Esophagus squamous epithelium (tissue), 5 donors: ENCODE measurements at places on chromosomes 11 and 22.

GRCh38 chr11:116698080-116698479, 74.7 kb downstream of the BUD13 start:
- DNase-seq, result no peak

- DNase-seq, result no peak
Measured at GRCh38 chr11:73245461-73245860, 26.7 kb upstream of the P2RY6 start.

GRCh38 chr22:33542153-33542552, 378.1 kb downstream of the LARGE1 start:
- no peak for DNase-seq

GRCh38 chr22:19137384-19138216, 6.5 kb downstream of the TSSK2 start:
- DNase-seq, result no peak

DNA sequence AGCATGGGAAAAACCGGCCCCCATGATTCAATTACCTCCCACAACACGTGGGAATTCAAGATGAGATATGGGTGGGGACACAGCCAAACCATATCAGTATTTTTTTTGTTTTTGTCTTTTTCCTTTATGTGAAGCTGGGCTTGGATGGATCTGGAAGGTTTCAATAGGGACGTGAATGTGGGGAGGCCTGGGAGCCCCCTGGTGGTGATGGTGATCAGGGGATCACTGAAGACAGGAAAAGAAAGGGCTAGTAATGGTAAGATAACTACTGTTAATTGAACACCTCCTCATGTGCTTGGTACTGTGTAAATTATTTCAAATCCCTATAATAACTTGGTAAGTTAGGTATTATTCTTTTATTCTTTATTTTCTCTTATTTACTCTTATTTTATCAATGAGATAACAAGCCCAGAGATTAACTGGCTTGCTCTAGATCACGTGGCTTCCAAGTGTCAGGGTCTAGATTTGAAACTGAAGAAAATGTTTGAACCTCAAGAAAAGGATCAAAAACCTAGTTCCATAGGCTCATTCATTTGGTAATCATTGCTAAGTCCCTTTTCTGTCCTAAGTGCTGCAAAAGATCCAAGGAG, 364.2 kb downstream of the TENM4 start:
- no peak for DNase-seq

- DNase-seq, result no peak
Measured at GRCh38 chr22:42227435-42227834, 43.0 kb downstream of the TCF20 start.

DNA sequence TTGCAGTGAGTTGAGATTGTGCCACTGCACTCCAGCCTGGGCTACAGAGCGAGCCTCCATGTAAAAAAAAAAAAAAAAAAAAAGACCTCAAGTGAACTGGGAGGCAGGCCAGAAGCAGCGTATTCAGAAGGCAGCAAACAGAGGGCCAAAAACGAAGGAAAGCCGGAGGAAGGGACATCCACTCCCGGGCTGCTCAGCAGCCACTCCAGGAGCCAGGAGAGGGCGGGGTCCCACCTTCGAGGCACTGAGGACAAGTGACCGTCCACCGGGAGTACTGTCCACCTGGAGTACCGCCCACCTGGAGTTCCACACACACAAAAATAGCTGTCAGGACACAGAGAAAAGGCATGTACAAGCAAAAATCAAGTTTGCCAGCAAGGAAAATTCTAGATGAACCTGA, 5.5 kb downstream of the TOLLIP start:
- no peak for DNase-seq

DNA sequence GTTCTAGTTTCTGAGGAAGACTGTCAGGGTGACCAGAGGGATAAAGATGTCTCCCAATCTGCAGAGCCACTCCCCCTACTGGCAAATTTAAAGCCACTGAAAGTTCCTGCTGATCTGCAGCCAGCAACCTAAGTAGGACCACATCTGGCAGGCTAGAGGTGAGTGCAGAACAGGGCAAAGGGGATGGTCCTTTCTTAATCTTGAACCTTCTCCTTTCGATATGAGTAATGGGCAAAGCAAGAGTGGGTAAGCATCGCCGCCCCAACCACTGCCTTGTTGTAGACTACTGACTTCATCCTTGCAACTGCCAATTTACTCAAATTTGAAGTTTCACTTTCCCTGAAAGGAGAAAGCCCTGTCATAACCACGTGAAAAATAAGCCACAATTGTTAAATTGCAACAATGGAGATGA, 30.7 kb downstream of the SCUBE2 start:
- DNase-seq, result no peak

DNA sequence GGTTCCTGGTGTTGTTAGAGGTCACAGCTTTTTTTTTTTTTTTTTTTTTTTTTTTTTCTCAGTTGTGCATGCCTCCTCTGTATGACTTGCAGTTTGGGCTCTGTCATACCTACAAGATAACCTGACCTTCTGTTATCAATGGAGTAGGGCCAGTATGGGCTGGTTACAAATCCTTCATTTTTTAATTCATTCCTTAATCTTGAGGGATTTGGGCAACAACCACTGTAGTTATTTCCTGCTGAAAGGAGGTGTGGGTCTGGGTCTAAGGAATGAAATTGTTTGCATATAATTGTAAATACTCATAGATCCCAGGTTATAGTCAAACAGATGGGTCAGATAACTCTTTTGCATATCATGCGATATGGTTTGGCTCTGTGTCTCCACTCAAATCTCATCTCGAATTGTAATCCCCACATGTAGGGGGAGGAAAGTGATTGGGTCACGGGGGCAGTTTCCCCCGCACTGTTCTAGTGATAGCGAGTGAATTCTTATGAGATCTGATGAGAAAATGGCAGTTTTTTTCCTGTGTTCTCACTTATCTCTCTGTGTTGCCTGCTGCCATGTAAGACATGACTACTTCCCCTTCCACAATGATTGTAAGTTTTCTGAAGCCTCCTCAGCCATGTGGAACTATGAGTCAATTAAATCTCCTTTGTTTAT, 14.1 kb upstream of the GLYAT start:
- DNase-seq, result no peak

GRCh38 chr11:107675902-107676301, 36.0 kb downstream of the SLN start:
- DNase-seq, result no peak

- DNase-seq, result no peak
Measured at GRCh38 chr11:99352642-99353041, 331.9 kb downstream of the CNTN5 start.

- no peak for DNase-seq
Measured at GRCh38 chr11:70067591-70068341, 10.4 kb upstream of the ANO1 start.

- no peak for DNase-seq
Measured at GRCh38 chr11:67674442-67674871, at the start of gene ALDH3B2. ALDH3B2 (minus strand) TSS chr11:67674623; CDS start chr11:67666935, 7,688 bp downstream.

- DNase-seq, result no peak
Measured at GRCh38 chr11:35323076-35323868, 96.1 kb downstream of the SLC1A2 start.

- DNase-seq, result no peak
Measured at GRCh38 chr11:108199446-108200321, 22.8 kb downstream of the NPAT start.

DNA sequence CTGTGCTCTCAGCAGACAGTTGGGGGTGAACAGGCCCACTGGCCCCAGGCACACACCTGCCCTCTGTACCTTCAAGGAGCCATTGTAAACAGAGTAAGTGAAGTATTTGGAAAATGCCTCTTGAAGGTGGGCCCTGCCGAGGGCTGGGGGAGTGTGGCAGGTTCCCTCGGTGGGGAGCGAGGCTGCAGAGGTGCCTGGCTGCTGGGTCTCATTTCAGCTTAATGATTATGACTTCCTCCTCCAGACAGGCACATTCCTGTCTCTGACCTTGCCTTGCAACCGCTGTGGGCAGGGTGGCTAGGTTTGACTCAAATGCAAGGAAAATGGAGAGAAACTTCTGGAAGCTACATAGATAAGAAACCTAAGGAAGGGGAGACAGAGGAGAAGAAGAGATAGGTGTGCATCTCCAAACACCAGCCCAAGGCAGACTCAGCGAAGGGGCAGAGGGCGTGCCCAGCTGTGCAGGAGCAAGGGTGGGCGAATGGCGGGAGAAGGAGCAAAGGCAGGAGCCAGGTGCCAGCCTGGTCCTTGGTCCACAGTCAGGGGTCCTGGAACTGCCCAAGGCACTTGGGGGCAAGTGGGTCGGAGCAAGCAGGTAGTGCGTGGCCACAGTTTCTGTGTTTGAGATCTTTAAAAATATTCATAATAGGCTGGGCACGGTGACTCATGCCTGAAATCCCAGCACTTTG, 14.0 kb downstream of the GRAMD4 start:
- DNase-seq, result no peak

DNA sequence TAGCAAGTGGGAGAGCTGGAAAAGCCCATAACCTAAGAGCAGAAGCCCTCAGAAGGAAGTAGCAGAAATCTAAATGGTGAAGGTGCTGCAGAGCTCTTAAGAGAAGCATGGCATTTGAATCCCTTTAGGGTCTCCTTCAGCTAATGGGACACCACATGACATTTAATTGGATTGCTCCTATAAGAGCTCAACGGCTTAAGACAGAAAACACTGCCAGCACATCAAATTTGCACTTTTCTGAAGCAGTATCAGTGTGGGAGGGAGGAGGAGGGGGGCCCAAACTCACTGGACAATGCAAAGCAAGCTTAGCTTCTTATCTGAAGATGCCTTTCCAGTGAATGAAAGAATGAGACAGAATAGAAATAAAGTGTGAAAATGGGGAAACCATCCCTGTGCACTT, 287.9 kb upstream of the MTNR1B start:
- no peak for DNase-seq

GRCh38 chr11:121670805-121671282, 218.1 kb upstream of the SORL1-AS1 start:
- DNase-seq, result no peak

DNA sequence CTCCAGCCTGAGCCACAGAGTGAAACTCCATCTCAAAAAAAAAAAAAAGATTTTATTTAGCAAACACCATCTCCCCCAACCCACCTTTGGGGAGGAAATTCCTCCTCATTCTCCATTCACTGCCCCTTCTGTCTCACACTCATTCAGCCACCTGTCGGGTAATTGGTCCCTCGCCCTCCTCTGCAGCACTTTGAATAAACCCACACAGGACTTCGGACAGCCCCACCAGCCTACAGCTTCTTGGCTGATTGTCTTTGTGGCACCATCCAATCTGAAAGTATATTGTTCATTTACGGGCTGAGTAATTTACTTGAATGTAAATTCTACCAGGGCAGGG, 7.5 kb upstream of the GGA1 start:
- DNase-seq, result no peak

GRCh38 chr11:71300187-71300586, 47.8 kb upstream of the SHANK2 start:
- DNase-seq, result no peak

DNA sequence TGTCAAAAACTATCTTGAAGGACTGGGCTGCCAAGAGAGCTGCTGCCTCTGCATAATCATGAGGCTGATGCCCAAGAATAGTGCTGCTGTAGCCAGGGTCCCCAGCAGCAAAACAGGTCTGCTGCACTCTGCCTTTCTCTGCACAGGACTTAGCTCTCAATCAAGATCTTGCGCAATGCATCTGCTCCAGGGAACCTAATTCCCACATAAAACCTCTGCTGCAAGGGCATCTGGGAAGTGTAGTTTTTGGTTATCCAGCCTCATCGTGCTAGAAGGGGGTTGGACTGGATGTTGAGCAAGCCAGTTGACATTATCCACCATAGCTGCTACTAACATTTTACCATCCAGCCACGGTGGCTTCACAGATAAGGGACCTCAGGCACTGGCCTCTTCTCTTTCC, 192.7 kb downstream of the C11orf91 start:
- no peak for DNase-seq

DNA sequence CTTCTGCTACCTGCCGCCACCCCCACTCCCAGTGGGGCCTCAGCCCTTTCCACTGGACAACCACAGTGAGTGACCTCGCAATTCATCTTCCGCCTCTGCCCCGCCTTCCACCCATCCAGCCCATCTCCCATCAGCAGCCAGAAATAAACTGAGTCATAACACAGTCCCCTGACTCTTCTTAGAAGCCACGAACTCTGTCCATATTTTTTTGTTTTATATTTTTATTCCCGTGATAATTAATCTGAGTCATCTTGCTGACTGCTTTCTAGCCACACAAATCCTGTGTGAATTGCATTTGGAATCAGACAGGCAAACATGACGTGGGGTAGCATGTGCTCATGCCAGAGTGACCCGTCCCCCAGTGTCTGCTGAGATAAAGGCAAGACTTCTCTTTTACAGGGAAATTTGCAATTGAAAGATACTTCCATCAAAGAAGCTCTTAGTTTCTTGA, 7.0 kb downstream of the FADD start:
- DNase-seq, result no peak

GRCh38 chr11:32852207-32852606, 22.5 kb downstream of the PRRG4 start:
- no peak for DNase-seq

DNA sequence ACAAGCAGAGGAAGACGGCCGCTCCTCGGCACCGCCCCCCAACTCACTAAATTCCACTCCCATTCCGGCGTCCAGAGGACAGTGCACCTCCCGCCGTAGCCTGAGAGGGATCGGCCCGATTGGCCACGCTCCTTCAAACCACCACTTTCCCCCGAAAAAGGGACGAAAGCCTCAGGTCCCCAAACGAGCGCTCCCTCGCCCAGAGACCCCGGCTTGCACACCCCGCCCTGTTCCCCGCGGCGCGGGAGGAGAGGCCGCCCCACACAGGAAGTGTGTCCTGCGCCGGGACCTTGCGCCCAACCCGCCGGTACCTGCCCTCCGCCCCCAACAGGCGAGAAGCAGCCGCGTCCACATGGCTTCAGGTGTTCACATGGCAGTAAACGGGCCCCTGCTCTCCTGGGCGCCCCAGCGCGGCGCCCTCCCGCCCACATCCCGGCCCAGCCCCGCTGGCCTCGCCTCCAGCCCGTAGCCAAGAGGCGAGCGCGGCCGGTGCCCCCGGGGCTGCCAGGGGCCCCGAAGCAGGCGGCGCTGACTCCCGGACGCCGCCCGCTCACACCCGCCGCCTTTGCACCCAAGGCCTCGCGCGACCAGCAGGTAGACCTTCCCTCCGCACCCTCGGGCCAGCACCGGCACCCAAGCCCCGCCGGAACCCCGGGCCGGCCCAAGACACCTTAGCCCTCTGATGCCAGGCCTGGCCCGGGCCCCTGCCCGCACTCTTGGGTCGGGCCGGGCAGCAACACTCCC, 849 bp downstream of the TCF20 start:
- DNase-seq, result no peak

GRCh38 chr22:39132281-39132680, 20.2 kb downstream of the CBX7 start:
- DNase-seq, result no peak

GRCh38 chr11:16968196-16968595, 46.0 kb downstream of the PLEKHA7 start:
- DNase-seq, result no peak

- no peak for DNase-seq
Measured at GRCh38 chr11:12074529-12075195, 35.7 kb upstream of the MICAL2 start.

- DNase-seq, result no peak
Measured at GRCh38 chr11:47186700-47187695, 764 bp upstream of the PACSIN3 start.
